ENCODE measurements at places on chromosomes 6 and 20.

DNA sequence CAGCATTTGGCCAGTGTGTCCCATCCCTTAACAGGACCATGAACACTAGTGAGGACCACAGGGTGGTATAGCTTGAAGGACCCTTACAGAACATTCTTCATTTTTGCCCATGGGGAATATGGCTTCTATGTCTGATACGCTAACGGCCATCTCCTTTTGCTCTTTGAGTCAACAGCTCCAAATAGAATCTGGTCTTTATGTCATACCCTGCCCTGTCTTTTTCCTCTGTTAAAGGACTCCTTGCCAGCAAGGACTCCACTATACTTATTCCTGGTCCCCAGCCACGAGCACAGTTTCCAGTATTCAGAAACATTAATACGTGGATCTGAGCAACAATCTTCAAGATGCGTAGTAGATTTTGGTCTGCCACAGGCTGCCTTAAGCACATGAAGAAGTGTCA is 22.5 kb downstream of the SERPINB1 start:
- no peak for DNase-seq

DNA sequence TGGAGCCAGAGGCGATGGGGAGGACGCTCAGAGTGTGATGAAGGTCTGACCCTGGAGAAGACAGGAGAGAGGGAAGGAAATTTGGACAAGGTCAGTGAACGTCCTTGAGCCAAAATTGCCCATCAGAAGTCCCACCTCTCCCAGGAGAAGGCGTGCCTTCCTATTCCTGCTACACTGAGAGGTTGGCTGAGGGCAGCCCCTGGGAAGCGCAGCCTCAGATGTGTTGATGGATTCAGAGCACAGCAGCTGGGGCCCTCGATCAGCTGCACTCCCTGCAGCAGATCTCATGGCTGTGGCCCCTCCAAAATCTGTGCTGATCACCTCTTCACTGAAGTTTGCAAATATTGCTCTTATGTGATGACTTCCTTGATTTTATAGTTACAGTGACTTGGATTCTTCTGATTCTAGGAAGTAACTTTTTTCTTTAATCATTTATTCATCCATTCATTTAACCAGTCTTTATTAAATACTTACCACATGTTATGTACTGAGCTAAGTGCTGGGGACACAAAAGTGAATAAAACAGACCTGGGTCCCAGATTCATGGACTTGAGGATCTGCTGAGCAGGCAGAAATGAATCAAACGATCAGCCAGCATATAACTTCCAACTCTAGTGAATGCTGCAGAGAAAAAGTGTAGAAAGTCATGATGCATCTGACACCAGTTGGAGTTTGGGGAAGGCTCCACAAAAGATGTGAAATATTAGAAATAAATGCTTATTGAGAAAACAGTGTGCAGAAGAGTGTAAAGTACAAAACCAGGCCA is 69.6 kb upstream of the ARMC2 start:
- DNase-seq: no peak

DNA sequence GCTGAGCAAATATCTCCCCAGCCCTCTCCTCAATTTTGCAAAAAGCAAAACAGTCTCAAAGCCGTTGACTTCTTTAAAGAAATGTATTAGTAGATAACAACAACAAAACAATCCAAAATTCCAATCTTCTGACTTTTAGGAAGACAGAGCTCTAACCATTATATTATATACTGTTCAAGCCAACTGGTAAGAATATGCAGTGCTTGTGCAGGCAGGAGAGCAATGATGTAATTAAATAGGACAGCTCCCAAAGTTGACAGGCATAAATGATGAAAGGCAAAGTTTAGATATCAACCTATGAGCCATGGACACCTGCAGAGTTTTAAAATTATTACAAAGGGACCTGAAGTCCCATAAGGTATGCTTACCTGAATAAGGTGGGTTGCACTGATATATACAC is 16.6 kb upstream of the CEP85L start:
- no peak for DNase-seq

GRCh38 chr6:45795678-45796077 is 220.0 kb downstream of the CLIC5 start:
- no peak for DNase-seq

DNA sequence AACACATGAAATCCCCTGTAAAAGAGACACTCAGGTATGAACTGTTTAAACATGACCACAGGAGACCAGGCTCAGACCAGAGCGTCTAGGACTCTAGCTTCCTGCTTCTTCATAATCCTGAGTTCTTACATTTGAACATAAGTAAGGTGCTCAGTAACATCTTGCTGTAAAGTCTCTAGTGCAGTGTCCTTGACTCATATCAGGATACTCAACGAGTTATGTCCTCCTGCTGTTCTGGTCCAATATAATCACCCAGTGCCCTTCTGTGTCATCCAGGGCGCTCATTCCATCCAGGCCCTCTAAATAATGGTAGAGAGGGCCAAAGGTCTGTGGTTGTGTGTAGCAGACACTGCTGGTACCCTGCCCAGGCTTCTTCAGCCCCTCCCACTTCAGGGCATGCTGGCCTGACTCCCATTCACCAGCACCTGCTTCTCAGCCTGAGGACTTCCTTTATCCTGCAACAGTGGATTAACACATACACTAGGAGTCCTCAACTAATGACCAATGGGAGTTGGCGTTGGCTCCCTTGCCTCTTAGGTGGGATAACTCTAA is 66.8 kb upstream of the MOCS1 start:
- no peak for DNase-seq

GRCh38 chr6:42030585-42031506 is 19.5 kb upstream of the TAF8 start:
- DNase-seq: peak; percentile 68

- no peak for DNase-seq
These were observed 82.9 kb upstream of the TSHZ2 start for GRCh38 chr20:52889225-52889624.

GRCh38 chr20:50991076-50991475 is 31.8 kb downstream of the KCNG1 start:
- no peak for DNase-seq

GRCh38 chr6:13495112-13495776 is 7.8 kb upstream of the GFOD1 start:
- DNase-seq: no peak

- no peak for DNase-seq
These were observed 473.9 kb downstream of the PKHD1 start for GRCh38 chr6:51613558-51613957.

- no peak for DNase-seq
These were observed 429.0 kb downstream of the UTRN start for GRCh38 chr6:144714021-144714712.

DNA sequence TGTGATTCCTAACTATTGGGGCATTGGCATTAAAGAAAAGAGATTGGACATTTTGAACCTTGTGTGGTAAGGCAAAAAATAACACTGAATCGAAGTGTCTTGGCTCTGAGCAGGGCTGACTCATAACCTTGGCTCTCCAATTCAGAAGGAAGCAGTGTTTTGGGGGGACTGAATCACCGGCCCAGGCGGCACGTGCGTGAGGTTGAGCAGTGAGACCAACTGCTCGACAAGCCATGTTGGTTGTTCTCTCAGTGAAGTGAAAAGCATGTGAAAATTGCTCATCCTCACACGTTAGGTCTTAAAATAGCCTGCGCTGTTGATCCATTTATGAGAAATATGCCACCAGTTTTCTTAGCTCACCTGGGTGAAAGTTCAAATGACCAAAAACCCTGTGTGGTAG is 137.8 kb upstream of the SPACA1 start:
- DNase-seq: no peak

DNA sequence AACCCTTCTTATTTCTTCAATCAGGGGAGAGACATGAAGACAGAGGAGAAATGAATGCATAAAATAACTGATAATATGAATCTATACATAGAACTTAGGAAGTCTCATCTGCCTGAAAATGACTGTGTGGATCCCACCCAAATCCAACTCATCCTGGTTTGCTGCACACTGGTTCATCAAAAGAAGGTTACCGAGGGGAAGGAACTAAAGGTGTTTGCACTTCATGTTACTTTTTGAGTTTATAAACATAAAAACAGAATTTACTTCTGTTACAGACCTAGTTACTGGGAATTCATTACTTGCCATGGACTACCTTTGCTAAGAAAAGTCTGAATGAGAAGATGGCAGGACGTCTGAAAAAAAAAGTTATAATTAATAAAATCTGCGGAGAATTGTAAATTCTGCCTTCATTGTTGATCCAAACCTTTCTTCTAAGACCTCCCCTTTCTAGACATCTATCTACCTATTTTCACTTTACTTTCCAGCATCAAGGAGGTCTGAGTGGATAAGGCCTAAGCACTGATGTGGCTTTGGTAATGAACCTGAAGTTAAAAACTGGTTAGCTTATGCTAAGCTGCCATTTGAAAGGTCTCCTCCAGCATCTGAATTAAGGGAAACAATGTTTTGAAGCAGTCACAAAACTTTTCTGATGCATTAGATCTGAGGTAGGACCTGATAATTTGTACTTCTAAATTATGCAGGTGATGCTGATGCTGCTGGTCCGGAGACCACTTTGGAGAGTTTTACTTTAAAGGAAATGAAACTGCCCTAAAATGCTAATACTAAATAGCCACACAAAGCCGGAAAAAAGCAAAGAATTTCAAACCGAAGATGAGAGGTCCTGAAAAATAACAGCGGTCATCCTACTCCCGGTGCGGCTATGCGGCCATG is 84.0 kb downstream of the HFE start:
- DNase-seq: no peak

- DNase-seq: no peak
These were observed 14.4 kb upstream of the FOXO3 start for GRCh38 chr6:108546079-108547049.

DNA sequence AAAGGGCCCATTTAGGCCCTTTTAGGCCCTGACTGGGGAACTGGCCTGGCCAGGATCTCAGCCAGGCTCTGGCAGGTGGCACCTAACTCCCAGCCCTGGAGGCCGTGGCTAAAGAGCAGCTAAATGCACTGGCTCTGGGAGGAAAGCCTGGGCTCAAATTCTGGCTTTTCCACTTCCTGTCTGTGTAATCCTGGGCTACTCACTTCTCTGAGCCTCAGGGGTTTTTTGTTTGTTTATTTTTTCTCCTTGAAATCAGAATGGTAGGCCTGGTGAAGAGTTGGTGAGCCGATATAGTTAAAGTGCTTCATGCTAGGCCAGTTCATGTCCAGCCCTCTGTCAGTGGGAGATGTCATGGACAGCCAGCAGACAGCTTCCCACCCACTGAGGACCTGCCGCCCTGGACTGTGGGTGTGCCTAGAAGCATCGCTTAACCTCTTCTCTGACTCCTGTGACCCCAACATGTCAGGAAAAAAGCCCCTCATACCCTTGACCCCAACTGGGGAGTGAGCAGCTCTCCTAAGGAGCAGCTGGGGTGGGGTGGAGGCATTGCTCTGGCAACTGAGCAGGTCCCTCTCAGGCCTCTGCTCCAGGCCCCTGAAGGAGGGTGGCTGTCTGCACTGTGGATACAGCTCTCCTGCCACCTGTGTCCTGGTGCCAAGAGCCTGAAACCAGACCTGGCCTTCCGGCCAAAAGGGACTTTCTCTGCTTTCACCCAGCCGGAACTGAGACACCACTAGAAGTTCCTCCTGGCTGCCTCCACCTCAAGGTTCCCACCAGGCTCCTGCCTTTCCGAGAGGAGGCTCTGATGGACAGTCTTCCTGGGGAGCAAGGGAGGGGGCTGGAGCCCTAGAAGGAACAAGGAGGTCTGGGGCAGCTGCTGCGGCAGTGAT is 57.2 kb upstream of the MYL9 start:
- no peak for DNase-seq

- peak; percentile 54 for DNase-seq
These were observed 274.3 kb downstream of the CD109 start for GRCh38 chr6:73969971-73970970.

DNA sequence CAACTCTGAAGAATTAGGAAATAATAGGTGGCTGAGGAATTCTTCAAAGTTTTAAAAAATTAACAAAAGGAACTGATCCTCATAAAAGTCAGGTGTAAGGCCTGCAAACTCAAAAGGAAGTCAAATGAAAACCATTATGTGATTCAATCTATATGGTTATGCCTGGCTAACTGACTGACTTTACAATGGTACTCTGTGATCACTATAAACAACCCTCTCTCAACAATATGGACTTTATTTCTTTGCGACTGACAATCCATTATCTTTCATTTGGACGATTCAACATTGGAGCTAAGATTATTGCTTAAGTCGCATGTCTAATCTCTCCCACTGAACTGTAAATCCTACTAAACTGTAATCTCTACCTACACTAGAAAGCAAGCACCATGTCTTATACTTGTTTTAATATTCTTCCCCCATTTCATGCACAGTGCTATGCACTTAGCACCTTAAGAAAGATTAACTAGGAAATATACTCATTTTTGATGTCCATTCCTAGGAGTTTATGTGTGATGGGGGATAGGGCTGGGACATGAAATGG is 1.4 kb downstream of the STK38 start:
- no peak for DNase-seq

DNA sequence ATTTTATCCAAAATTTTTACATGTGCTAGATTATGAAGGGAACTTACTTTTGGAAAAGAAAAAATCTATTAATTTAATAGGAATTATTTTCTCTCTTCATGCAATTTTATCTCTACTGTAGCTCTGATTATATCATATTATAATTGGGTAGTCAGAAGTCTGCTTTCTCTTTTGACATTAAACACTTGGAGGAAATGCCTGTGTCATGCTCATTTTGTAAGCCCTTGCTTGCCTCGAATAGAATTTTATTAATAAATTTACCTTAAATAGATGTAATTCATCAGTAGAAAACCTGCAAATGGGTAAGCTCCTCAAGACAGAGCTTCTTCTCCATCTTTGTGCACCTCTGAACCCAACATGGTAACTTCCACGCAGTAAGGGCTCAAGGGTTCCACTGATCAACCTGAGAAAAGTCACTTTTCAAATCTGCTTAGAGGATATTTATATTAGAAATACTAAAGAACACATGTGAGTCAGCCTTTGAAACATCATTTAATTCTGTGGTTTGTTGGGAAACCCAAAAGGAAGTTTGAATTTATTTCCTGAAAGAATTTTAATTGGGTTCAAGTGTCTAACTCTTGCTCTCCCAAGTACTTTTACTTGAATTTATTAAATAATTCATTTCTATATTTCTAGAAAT is 266.0 kb downstream of the ALDH8A1 start:
- no peak for DNase-seq

DNA sequence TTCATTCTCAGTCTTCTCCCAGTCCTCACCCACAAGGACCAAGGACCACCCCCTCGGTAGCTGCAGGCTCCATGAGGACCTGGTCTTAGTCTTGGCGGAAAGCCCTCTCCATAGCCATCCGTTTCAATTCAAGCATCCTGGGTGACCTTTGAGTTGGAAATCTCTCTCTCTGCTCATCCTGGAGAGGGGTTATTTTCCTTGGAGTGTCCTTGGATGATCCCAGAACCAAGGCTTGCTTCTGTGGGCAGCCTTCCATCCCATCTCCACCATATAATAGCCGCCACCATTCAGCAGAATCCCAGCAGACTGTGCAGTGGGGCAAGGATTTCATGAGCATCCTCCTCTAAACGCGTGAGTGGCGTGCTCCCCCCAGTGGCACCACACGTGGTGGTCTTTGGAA is at the start of gene BPIFA2:
Gene BPIFA2 (plus strand): TSS at position 301 of the 400 bp plus-strand sequence. CDS start 987 bp downstream, outside the sequence.
- no peak for DNase-seq

Data from activated CD4-positive, alpha-beta T cell treated with anti-CD3 and anti-CD28 coated beads, Interleukin-10, Interleukin-2, amounts not matched to agents 100 ng/mL and 50 ng/mL, durations not matched to agents 16 hours and 8 hours (primary cell).